ENCODE measurements at places on chromosomes 7 and 10.

DNA sequence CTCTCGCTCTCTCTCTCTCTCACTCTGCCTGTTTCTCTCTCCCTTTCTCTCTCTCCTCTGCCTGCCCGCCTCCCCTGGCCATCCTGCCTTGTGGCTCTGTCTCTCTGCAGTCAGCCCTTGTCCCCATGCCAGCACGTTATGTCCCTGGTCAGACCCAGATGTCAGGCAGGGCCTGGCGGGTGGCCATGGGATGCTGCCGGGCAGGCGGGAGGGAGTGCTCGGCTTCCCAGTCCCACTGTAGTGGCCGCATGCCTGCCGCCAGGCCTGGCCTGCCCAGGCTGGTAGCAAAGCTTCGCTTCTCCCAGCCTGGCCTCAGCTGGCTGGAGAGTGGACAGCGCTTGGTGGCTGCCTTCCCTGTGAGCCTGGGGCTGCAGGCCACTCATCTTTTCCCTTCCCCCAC lies 121.5 kb upstream of the ZNF716 start:
- no peak for DNase-seq

DNA sequence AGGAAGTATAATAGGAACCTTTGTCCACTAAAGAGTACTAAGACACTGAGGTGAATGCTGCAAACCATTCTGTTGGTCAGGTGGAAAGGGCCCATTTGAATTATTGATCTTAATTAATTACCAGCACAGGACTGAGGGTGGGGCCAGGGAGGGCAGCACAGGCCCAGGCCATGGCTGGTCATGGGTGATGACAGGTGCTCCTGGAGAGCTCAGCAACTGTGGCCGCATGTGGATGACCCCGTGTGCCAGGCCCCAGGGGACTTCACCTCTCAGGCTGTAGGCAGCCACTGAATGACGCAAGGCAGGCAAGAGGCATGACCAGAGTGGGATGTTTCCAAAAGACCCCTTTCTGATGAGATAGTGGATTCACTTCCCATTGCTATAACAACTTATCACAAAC lies 54.2 kb downstream of the HECW1 start:
- DNase-seq, result no peak

DNA sequence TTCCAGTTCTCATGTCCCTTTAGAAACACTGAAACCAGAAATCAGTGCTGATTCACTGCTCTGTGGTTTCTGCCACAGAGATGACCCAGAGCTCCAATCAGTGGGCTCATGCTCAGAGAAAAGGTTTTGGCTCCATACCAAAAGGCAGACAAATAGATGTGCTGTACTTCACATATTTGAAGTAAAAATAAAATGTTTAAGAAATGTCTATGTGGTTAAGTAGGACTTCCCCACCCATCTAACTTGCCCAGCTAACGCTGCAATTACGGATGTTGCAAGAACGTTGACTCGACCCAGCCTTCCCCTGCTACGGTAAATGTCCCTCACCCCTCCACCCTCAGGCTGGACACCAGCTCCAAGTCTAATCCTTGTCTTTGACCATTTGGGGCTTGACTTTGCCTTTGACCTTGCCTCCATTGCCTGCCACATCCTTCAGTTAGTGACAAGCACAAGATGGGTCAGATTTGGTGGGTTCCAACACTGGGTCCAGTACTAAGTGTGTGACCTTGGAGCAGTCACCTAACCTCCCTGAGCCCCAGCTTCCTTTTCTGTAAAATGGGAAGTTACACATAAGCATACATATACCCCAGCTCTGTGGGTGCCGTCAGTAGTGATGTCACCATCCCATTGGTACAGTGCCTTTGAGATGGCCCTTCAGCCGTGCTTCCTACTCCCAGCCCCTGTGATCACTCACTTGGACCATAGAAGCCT lies 95.8 kb downstream of the CHST15 start:
- peak; percentile 95 for DNase-seq

- DNase-seq, result no peak
Observed at GRCh38 chr10:120262857-120263547, 194.0 kb upstream of the PLPP4 start.

DNA sequence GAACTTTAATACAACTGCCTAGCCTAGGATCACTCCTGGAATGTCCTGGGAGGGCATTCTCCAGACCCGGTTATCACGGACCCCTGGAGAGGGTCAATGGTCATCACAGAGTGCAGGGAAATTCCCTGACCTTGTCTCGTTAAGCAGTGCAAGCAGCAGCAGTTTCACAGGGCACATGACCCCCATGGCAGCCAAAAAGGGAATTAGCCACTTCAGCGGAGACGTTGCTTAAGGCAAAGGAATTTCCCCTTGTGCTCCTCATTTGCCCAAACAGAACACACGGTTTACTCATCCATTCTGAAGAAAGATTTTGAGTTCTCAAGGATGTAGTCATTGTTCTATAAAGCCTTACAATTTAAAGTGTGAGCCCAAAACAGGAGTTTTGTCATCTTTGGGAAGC lies 260.3 kb downstream of the SNX13 start:
- peak; percentile 80 for DNase-seq

GRCh38 chr10:113399065-113399464 lies 153.8 kb upstream of the HABP2 start:
- DNase-seq, result no peak

GRCh38 chr7:106866298-106867281 lies 1.5 kb downstream of the PIK3CG start:
- DNase-seq, result peak; percentile 70

DNA sequence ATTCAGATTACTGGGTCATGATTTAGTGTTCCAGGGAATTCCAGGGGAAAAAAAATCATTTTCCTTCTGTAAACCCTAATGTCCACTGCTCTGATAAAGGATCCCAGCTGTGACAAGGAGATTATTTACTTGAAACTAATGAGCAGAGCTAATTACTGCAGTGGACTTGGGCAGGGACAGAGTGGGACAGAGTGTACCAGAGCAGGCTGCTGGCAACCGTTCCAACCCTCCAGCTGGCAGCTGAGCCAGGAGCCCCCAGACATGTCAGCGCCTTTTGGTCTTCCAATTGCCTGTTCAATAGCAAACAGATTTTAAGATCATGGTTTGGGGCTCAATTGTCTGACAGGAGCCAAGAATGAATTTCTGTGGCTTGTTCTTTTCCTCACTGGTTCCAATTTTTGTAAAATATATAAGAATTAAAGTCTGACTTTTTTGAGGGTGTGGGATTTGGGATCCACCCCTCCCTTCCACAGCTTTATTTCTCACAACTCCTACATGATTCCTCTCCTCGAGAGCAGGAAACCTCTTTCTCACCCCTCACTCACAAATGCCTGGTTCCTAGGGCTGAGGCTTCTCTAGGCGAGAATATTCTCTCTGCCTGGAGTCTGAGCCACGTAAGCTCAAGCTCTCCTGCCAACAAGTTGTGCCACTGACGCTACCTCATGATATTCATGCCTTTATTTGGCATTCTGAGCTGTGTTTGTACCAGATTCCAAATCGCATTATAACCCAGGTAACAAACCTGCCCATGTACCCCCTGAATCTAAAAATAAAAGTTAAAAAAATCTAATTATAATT lies 20.6 kb upstream of the FAM180A start:
- DNase-seq, result no peak

DNA sequence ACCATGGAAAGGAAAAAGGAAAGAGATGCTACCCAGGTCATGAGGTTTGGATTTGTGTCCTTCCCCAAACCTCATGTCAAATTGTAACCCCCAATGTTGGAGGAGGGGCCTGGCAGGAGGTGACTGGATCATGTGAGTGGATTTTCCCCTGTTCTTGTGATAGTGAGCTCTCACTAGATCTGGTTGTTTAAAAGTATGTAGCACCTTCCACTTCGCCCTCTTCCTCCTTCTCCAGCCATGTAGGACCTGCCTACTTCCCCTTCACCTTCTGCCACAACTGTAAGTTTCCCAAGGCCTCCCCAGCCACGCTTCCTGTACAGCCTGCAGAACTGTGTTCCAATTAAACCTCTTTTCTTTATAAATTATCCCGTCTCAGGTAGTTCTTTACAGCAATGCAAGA lies 113.9 kb downstream of the FAM107B start:
- peak; percentile 34 for DNase-seq

DNA sequence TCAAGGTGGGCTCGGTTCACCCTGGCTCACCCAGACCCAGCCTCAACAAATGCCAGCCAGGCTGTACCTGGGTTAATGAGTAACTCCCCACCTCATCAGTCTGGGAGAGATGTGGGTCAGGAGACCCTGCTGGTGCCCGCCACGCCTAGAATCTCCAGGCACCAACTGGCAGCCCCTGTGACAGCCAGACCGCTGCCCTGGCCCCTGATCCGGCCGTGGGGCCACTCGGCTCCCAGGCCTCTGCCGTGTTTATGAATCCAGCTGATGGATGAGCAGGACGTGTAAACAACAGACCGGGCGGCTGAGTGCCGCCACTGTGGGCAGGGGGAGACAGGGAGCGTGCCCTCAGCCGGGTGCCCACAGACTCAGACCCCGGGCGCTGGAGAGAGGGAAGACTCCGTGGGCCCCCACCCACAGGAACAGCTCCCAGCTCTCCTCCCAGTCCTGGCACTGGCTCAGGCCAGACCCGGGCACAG lies 34.0 kb upstream of the PDGFA start:
- DNase-seq, result no peak

GRCh38 chr10:17394854-17395253 lies 59.5 kb downstream of the ST8SIA6 start:
- no peak for DNase-seq

GRCh38 chr7:156238366-156239133 lies 402.0 kb upstream of the RNF32 start:
- DNase-seq, result no peak

GRCh38 chr7:147510923-147511322 lies 1079.6 kb upstream of the C7orf33 start:
- DNase-seq, result no peak

GRCh38 chr7:38169847-38170246 lies 8.2 kb upstream of the STARD3NL start:
- peak; percentile 91 for DNase-seq

GRCh38 chr7:21450076-21450475 lies 22.2 kb downstream of the SP4 start:
- DNase-seq, result no peak

DNA sequence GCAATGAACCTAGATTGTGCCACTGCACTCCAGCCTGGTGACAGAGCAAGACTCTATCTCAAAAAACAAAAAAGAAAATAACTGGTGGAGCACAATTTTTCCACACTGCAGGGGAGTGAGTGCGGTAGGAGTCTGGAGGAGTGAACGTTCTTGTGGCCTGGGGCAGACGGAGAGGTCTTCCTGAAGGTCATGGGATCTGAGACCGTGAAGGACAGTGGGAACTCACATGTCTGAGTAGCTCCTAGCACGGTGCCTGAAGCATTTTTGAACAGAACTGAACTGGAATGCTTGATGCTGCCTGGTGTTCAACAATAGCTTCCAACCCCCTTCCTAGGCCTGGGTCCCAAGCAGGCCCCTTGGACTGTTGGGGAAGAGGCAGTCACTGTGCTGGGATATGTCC lies 84.3 kb upstream of the PODXL start:
- DNase-seq, result no peak

GRCh38 chr10:31751051-31751737 lies 177.4 kb downstream of the ARHGAP12 start:
- DNase-seq, result peak; percentile 92

- DNase-seq, result no peak
Observed at GRCh38 chr7:45892407-45893035, 4.2 kb downstream of the IGFBP1 start.

DNA sequence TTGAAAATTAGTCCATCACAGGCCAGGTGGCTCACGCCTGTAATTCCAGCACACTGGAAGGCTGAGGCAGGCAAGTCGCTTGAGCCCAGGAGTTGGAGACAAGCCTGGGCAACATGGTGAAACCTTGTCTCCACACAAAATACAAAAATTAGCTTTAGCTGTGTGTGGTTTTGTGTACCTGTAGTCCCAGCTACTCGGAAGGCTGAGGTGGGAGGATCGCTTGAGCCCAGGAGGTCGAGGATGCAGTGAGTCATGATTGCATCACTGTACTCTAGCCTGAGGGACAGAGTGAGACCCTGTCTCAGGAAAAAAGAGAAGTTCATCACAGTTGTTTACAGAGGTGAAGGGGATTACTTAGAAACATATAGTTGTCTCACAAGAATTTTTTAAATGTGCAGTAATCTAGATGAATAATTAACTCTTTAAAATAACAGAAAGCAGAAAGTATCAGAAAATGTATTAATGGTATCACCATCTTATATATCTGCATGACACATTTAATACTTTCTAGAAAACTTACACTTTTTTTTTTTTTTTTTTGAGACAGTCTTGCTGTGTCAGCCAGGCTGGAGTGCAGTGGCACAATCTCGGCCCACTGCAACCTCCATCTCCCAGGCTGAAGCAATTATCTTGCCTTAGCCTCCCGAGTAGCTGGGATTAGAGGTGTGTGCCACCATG lies 8.9 kb downstream of the LCOR start:
- DNase-seq, result peak; percentile 81

DNA sequence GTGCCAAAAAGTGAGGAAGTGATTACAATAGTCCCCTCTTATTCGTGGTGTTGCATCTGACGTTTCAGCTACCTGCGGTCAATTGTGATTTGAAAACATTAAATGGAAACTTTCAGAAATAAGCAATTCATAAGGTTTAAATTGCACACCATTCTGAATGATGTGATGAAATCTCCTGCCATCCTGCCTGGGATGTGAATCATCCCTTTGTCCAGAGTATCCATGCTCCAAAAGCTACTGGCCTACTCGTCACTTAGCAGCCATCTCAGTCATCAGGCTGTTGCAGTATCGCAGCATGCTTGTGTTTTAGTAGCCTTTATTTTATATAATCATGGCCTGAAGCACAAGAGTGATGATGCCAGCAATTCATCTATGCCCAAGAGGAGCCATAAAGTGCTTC lies 97.7 kb upstream of the CDCA7L start:
- DNase-seq, result no peak

- DNase-seq, result no peak
Observed at GRCh38 chr10:12945690-12946359, 55.7 kb downstream of the CCDC3 start.

DNA sequence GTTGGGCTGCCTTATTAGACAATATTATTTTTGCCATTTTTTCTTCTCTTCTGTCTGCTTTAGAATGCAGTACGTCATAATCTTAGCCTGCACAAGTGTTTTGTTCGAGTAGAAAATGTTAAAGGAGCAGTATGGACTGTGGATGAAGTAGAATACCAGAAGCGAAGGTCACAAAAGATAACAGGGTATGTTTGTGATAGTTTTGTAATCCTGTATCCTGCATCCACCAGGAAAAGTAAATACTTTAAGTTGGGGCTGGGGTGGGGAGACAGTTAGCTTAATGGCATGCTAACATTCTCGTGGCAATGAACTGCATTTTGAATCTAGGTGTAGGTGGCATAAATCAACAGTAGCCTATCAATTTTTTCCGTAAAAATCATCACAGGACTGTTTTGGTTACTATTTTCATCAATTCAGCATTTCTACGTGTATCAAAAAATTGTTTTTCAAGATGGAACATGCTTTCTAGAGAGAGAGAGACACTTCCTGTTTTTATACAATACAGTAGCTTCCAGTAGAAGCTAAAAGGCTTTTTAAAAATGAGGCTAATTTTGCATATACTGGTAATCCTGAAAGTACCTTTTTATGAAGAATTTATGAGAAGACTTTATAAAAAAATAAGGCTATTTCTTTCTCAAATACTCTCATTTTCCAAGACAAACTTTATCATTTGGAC lies 247.5 kb downstream of the FOXP2 start:
- DNase-seq, result no peak

- DNase-seq, result no peak
Observed at GRCh38 chr7:70439651-70440050, 692.3 kb upstream of the GALNT17 start.

Data from CD14-positive monocyte (primary cell).